ENCODE measurements at places on chromosomes 5 and 9.

GRCh38 chr5:93305984-93306383 lies 275.0 kb downstream of the NR2F1-AS1 start:
- no peak for DNase-seq

DNA sequence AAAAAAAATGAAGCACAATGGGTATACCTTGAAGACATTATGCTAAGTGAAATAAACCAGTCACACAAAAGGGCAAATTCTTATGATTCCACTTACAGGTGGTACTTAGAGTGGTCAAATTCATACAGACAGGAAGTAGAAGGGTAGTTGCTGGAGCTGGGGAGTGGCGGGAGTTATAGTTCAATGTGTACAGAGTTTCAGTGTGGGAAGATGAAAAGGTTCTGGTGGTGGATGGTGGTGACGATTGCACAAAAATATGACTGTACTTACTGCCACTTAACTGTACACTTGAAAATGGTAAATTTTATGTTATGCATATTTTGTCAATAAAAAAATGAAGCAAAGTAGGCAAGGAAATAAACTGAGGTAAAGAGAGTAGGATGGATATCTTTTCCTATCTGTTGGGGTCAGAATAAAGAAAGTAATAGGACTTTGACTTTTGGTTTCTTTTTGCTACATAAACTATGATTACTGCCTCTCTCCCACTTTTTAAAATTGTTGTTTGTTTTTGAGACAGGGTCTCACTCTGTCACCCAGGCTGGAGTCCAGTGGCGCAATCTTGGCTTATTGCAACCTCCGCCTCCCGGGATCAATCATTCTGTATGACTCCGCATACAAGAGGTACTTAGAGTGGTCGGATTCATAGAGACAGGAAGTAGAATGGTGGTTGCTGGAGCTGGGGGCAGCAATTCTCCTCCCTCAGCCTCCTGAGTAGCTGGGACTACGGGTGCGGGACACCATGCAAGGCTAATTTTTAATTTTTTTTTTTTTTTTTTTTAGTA lies 4.0 kb upstream of the PSAT1 start:
- DNase-seq, result no peak

DNA sequence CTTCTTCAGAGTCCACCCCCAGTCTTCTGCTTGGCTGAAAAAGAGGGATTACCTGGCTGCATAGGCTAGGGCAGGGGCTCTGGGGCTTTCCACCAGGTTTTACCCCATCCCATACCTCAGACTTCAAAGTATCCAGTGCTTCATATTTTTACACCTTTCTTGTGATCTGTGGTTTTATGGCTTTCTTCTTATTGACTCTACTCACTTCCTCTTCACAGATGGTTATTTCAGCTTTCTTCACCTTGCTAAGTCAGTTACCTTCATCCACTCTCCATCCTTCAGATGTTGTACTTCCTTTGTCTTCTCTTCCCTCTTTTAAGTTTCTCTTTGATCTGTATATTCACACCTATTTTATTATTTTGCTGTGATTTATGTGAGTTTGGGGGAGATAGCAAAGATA lies 104.3 kb downstream of the GRIA1 start:
- no peak for DNase-seq

- peak; percentile 56 for DNase-seq
These were observed 9.1 kb upstream of the ERMP1 start for GRCh38 chr9:5841771-5842573.

DNA sequence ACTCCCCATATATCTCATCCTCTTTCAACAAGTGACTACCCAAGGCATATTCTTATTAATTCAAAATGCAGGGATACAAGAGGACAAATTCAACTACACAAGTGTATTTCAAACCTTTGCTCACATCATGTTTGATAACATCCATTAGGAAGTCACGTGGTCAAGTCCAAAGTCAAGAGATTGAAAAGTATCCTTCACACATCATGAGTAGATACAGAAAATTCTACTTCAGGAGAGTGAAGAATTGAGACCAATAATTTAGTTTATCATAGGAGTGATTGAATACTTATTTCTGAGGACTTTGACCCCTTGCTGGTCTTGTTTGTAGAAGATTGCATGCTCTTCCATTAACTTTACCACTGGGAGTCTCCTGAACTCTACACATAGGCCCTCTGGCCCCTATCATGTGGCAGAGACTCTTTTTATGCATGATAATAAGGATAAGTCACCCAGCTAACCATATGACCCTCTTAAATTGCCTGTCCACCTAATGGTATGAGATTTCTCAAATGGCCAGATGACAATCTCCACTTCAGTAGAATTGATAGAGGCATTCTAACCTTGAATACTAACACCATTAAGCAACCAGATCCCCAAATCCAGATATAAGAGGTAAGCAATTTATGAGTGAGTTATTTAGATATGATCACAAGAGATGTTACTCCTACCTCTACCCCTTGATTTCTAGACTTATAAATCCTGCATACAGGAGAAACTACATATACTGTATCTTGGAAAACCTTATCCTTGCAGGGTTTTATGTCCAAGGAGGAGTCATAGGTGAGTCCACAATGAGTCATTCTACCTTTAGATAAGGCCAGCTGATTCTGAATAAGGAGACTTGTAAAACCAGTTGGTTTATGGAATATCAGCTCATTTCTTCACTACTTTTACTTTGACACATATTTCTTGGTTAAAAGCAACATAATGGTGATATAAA lies 26.6 kb upstream of the SLC46A2 start:
- no peak for DNase-seq

DNA sequence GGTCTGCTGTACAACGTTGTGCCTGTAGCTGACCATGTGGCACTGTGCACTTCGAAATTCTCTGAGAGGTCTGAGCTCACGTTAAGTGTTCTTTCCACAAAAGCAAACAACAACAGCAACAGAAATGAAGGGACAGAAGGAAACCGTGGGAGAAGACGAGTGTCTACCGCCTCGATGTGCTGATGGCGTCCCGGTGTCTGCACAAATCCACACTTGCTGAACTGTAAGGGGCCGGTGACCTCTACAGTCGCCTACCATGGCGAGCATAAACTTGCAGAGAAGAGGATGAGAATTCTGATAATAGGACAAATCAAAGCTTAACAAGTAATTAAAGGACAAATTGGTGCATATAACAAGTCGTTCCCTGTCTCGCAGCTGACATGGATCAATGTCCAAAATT lies 114.0 kb downstream of the ADAMTS2 start:
- no peak for DNase-seq

GRCh38 chr9:134303601-134304000 lies 22.7 kb upstream of the RXRA start:
- no peak for DNase-seq
